ENCODE measurements at places on chromosomes 6 and 20.

DNA sequence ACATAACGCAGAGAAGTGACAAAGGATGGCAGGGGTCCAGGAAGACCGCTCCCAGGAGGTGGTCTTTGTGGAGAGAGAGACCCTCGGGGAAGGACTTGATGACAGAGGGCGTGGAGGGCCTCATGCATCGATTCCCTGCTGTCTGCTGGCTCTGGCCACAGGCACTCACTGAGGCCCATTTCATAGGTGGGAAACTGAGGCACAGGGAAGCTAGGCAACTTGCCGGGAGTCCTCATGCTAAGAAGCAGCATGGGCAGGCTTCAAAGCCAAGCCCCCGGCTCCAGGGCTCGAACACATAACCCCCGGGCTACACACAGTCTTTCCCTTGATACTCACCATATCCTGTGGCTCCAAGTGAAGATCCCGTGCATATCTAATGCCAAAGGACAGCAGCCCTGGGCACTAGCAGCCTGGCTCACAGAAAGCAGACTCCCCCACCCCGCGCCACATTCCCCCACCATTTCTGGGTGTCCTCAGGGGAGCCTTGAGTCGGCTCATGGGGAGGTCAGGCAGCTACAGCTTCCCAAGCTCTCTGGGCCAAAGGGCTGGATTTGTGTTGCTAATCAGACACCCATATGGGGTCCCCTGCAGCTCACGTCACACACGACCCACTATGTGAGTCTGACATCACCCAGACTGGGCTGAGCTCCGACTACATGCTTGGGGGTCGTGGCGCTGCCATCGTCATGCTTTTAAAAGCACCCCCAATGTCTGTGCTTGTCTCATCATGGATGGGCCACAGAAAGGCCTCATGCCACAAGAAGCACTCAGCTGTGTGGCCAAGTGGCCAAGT, 130.9 kb upstream of the PMEPA1 start:
- no peak for DNase-seq

DNA sequence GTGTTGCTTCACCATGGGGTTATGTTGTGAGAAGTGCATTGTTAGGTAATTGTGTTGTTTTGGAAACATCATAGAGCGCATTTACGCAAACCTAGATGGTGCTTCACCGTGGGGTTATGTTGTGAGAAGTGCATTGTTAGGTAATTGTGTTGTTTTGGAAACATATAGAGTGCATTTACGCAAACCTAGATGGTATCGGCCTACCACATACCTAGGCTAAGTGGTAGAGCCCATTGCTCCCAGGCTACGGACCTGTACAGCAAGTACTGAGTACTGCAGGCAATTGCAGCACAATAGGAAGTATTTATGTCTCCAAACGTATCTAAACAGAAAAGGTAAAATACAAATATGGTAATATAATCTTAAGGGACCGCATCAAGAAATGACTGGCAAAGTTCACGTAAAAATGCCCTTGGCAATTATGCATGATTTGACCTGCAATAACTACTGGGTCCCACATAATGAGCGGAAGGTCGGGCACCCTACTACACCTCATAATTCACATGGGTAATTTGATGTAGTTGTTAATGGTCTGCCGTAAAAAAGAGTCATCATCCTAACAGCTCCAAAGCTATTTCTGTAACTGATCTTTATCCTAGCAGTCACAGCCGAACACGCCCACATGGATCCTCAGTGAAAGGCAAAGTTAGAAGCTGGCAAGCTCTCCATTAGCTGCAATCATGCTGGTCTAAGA, 76.0 kb downstream of the RSPH3 start:
- no peak for DNase-seq

GRCh38 chr20:44011251-44011940, 96.7 kb downstream of the TOX2 start:
- DNase-seq: no peak

GRCh38 chr20:48319943-48320584, 507.7 kb downstream of the PREX1 start:
- DNase-seq: no peak

DNA sequence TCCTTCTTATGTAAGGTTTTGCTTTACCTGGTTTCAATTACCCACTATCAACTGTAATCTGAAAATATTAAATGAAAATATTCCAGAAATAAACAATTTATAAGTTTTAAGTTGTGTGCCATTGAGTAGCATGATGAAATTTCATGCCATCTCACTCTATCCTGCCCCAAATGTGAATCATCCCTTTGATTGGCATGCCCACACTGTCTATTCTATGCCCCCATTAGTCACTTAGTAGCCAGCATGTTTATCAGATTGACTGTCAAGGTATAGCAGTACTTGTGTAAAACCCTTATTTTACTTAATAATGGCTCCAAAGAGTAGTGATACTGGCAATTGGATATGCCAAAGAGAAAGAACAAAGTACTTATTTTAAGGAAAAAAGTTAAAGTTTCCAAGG, 403.8 kb downstream of the ADGRB3 start:
- no peak for DNase-seq

Data from T-helper 17 cell (primary cell).